ENCODE measurements at places on chromosomes 6 and 20. TPM values are rescaled to one million over a fixed set of nuclear protein-coding genes. Genes with fewer than 3 reads are reported as not detected.

DNA sequence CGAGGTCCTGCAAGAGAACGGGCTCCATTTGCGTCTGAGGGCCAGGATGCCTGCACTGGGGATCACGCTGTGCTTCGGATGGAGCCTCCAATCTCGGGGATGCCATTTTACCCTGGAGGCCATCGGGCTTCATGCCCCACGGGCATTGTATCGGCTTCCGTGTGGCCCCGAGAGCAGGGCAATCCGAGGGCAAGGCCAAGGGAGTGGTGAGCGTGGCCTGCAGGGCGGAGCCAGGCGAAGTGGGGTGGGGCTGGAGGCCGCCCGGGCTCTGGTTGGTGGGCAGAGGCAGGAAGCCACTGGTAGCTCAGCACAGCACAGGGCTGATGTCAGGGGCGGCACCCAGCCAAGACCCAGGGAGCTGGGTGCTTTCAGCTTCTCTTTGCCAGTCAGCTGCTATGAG, 57.5 kb upstream of the BHLHE23 start:
- peak; percentile 73 for DNase-seq

GRCh38 chr6:148932208-148932607, 185.4 kb downstream of the UST start:
- DNase-seq = no peak

DNA sequence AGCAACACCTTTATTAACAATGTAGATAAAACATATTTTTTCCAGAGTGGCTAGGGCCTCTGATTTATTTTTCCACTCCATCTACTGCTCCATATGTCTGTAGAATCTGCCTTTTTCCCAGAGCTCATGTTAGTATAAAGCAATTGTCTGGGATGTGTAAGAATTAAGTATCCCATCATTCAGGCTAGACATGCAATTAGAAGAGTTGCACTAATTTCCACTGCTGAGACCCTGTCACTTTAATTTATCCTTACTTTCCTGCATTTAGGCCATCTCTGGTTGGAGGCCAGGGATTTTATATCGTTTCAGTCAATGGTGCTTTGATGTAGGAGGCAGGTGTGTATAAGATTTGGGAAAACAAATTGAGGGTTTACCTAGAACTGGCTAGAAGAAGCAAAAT, 286.1 kb upstream of the POU3F2 start:
- DNase-seq = no peak

GRCh38 chr6:78832091-78832808, 35.1 kb upstream of the IRAK1BP1 start:
- no peak for DNase-seq

- no peak for DNase-seq
Observed at GRCh38 chr6:122130026-122130348, 269.5 kb upstream of the HSF2 start.

DNA sequence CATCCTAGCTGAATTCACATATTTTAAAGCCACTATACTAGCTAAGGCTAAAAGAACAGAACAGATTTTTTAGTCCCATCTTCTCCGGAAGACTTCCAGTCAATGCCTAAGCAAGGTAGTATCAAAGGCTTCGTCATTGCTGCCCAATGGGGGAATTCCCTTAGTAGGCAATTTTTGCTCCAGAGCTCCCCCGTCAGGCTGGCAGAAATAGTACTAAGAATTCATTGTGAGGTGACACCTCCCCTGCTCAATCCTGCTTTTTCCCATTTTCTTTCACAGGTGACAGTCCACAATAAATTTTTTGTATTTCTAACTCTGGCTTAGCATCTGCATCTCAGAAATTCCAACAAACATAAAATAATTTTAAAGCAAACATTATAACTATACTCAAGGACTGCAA, 52.8 kb upstream of the SRSF6 start:
- DNase-seq = peak; percentile 11

GRCh38 chr6:163133017-163133416, 281.5 kb upstream of the QKI start:
- no peak for DNase-seq

DNA sequence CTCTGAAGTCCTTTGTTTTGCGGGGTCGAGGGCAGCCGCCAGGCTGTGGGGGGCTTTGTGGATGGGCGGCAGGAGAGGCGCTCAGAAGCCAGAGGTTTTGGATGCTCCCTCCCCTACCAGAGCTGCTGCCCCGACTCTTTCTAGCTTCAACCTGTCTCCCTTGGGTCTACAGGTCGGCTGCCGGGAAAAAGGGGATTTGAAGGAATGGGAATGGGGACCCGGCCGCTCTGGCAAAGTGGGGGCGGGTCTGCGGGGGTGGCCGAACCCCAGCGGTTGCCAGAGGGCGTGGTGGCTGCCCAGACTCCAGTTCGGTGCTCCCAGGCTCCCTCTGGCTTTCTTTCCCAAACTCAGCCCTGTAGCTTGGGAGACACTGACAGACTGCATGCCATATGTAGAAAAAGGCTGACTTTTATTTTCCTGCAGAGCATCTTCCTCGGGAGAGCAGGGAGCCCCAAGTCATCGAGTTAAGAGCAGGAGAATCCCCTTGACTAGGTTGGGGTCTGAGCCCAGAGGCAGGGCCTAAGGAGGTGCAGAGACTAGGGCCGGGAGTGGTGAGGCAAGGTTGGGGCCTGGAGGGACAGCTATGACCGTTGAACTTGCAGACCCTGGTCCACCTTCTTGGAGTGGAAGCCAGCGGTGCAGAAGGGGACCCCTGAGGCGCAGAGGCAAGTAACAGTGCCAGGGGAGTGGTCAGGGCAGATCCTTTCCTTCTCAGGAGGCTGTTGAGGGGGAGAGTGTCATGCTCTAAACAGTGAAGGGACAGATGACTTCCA, 1.4 kb upstream of the PPP1R18 start:
- no peak for DNase-seq

DNA sequence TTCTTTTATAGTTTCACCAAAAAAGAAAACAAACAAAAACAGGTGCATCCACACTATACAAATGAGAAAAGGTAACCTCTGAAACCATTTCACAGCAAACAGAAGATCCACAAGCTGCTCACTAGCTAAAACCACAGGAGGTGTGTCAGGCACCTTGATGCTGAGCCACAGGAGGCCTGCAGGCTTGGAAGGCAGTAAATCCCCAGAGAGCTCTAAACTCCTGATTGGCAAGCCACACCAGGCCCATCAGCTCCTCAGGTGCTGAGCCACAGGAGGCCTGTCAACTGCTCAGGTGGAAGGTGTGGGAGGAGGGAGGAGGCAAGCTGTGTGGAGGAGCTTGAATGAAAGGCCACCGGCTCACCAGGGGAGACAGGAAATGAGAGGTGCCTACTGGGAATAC, 273.0 kb downstream of the PKHD1 start:
- DNase-seq = no peak

- DNase-seq = no peak
Observed at GRCh38 chr6:47654255-47654654, 44.1 kb upstream of the ADGRF4 start.

DNA sequence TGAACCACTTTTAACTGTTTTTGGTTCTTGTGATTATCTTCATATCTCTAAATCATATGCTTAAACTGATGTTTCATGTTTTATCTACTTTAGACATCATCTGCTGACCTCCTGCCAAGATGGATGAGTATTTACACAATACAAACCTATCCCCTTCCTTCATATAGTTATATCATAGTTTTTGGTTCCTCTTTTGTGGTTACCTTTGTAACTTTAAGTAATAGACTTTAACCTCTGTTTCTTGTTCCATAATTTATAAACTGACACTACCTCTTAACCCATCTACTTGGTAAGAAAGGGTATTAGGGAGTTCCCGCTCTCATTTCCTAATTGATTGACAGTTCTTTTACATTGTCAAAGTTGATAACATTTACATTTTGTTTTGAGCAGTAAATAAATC, 11.9 kb downstream of the PCMT1 start:
- DNase-seq = no peak

GRCh38 chr6:118335325-118335816, 212.7 kb upstream of the PLN start:
- DNase-seq = no peak

DNA sequence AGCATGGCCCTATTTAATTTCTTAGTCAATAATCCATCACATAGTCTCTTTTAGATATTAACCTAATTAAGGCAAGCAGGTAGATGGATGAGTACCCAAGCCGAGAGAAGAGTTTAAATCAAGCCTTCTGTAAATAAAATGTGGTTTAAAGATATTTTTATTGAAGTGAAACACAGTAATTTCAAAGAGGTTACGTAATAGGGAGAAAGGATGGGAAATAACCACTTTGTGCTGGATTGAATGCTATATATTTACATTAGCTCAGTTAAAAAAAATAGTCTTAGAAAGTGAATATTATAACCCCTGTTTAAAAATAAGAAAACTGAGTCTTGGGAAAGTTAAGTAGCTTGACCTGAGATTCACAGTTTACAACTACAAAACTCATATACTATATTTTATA, 37.0 kb upstream of the FOXO3 start:
- DNase-seq = no peak

DNA sequence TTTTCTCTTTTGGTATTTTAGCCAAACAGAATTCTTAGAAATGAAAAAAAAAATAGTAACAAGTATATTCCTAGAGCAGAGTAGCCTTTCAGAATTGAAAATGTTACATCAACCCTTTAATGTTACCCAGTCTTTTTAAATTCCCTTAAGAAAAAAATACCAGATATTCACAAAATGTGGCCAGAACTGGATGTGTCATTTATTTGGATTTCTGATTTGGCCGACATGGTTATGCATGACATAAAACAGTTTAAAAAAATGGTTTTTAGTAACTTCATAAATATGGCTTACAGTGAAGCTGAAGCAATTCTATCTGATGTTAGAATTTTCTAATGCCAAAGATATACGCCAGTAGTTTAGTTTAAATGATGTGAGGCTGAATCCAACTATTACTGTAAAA, 112.0 kb downstream of the ATXN1 start:
- no peak for DNase-seq

- DNase-seq = no peak
Observed at GRCh38 chr6:149857541-149857940, 6.6 kb downstream of the LRP11 start.

DNA sequence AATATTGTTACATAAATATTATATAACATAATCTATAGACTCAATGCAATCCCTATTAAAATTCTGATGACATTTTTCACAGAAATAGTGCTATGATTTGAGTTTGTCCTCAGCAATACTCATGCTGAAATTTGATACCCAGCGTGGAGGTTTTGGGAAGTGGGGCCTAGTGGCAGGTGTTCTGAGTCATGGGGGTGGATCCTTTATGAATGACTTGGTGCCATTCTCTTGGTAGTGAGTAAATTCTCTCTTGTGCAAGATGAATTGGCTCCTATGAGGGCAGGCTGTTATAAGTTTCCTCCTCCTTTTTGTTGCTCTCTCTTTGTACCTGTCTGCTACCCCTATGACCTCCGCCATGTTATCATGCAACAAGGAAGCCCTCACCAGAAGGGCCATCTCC, 65.8 kb downstream of the SHPRH start:
- no peak for DNase-seq

GRCh38 chr6:63750400-63750799, 114.8 kb downstream of the PHF3 start:
- no peak for DNase-seq

DNA sequence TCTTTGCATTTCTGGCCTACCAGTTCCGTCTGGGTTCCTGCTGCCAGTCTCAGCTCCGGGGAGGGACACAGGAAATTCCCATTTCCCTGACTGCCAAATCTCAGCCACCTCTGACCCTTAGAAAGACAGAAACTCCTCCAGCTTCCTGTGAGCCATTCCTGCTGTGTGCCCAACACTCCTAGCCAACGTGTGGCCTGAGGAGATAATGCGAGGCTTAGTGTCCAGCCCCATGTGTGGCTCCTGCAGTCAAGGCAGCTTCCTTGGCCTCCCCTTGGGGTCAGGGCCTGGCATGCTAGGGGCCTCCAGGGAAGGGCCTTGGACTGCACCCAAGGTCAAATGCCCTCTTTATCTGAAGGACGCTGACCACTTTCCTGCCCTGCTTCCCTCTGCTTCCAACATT, 45.1 kb downstream of the MAFB start:
- no peak for DNase-seq

DNA sequence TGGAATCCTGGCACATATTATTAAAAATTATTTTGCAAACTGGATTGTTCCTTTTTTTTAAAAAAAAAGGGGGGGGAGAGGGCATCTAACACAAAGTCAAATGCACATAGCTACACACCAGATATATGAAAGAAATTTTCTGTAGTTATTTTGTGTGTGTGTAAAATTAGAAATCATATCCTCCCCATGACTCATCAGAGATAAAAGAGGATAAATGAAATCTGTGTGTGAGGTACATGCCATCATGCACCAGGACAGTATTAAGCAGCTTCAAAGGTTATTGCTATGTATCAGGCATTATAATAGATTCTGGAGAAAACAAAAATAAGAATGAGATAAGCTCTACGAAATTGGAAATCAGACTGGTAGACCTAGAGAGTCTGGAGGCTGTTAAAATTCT, 5.2 kb downstream of the BTBD9 start:
- no peak for DNase-seq

DNA sequence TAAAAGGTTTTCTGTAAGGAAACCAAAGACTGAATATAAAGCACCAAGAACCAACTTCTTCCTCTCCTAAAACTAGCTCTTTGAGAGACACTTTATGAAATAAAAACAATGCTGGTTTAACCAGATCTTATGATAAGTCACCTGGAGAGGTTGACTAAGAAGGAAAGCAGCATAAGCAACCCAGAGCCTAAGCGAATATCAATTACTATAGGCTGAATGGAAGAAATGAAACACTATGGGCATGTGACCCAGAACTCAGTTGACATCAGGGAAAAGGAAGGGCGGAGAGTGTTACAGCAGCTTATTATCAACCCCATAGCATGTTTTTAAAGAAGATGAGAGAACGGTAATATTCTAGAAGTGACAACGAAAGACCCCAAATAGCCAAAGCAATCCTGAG, 94.1 kb upstream of the STMND1 start:
- DNase-seq = no peak

Gene IL20RA
- total RNA-seq = not detected

Gene PRDM13
- 1.6 TPM for total RNA-seq

Gene CASS4
- 0.05 TPM for total RNA-seq

Gene SLC12A5
- not detected for total RNA-seq

Gene MOG
- total RNA-seq = not detected

Gene HCRTR2
- not detected for total RNA-seq

Data from NCI-H460 (cell line).